ENCODE measurements at places on chromosomes 6 and 20.
A peak's percentile ranks its signal among the peaks of the same experiment; 100 is the strongest.

GRCh38 chr6:126444659-126445273 is 104.9 kb downstream of the CENPW start:
- no peak for DNase-seq

DNA sequence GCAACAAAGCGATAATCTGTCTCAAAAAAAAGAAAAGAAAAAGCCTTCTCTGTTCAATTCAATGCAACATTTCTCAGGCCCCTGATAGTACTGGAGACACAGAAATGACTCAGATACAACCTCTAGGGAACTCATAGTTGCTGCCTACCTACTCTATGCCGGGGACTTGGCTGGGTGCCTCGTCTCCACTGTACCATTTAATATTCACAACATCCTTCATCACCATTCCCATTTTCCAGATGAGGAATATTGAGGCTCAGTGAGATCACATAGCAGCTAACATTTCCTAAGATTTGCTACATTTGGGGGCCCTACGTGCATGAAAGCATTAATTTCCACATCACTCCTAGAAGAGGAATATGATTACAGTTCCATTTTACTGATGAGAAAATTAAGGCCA is 7.5 kb downstream of the NOL4L start:
- no peak for DNase-seq

GRCh38 chr6:66184091-66184490 is 477.1 kb upstream of the EYS start:
- no peak for DNase-seq

GRCh38 chr6:169194737-169195136 is 58.9 kb downstream of the THBS2 start:
- DNase-seq: no peak

DNA sequence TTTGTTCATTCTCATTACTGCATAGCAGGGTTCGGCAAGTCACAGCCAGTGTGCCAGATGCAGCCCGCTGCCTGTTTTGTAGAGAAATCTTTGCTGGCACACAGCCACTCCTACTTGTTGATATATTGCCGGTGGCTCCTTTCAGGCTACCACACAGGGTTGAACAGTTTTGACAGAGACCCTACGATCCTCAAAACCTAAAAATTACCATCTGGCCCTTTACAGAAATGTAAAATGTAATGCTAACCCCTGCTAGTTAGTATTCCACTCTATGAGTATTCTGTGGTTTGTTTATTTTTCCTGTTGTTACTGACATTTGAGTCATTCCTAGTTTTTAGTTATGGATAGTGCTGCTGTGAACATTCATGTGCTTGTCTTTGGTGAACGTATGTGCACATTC is 11.5 kb downstream of the DHX35 start:
- DNase-seq: no peak

DNA sequence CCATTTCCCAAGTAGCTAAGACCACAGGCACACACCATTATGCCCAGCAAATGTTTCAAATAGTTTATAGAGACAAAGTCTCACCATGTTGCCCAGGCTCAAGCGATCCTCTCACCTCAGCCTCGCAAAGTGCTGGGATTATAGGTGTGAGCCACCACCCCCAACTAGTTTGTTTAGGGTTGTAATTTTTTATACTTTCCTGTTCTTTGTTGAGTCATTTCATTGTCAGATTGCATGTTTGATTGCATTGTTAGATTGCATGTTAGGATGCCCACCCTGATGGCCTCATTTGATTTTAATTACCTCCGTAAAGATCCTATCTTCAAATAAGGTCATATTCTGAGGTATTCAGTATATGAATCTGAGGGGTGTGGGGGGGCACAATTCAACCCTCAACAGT is 73.3 kb upstream of the SASH1 start:
- no peak for DNase-seq

DNA sequence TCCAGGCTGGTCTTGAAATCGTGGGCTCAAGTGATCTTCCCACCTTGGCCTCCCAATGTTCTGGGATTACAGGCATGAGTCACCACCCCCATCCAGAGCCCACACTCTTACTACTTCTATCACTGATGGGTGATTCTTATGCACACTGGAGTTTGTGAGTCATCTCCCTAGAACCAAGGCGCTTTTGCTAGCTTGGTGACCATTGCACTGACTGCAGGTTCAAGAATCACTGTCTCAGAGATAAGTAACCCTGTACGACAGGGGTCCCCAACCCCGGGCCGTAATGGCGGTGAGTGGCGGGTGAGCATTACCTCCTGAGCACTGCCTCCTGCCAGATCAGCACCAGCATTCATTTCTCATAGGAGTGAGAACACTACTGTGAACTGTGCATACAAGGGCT is 118.8 kb downstream of the MAP3K7 start:
- DNase-seq: peak; percentile 53

- no peak for DNase-seq
Measured at GRCh38 chr20:23223908-23224580, 126.5 kb upstream of the NXT1 start.

- peak; percentile 57 for DNase-seq
Measured at GRCh38 chr20:51624157-51624731, 81.7 kb upstream of the NFATC2 start.

DNA sequence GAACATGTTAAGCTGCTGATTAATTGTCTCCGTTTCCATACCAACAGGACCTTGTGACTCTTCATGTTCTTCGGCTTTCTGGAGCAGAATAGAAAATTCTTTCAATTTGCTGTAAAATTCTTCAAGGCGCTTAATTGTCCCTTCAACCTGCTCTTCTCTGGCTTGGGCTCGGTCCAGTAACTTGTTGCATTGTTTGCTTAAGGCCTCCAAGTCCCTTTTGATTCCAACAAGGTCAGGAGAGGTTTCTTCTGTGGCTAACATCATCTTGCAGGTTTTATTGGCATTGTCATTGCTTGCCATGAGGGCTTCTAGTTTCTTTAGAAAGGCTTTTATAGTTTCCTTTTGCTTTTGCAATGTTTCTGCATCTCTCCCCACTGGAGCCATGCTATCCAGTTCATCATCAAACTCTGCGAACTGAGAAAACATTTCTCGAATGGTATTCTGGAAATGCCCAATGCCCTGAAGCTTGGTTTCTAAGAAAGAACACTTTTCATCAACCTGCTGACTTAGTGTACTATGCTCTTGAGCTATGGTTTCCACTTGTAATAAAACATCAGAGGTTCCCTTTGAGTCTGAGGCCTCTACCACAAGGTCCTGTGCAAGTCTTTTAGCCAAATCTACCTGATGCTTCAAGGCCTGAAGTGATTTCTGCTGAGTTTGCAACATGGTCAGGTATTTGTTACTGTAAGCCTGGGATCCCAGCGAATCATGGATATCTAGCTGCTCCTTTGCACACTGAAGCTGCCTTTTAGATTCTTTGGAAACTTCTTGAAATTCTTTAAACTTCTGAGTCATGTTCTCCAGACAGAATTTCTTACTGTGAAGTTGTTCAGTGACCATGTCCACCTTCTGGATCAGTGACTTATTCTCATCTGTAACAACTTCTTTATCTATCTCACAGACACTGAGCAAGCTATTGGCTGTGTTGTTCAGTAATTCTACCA is 90.2 kb downstream of the DST start:
- DNase-seq: no peak

All from stimulated activated naive CD8-positive, alpha-beta T cell treated with anti-CD3 and anti-CD28 coated beads, Interleukin-15, amount 100 ng/mL, for 72 hours (primary cell).